CD4-positive, alpha-beta T cell treated with Interleukin-17A for 4 hours (primary cell): ENCODE measurements at places on chromosomes 12 and 14.

DNA sequence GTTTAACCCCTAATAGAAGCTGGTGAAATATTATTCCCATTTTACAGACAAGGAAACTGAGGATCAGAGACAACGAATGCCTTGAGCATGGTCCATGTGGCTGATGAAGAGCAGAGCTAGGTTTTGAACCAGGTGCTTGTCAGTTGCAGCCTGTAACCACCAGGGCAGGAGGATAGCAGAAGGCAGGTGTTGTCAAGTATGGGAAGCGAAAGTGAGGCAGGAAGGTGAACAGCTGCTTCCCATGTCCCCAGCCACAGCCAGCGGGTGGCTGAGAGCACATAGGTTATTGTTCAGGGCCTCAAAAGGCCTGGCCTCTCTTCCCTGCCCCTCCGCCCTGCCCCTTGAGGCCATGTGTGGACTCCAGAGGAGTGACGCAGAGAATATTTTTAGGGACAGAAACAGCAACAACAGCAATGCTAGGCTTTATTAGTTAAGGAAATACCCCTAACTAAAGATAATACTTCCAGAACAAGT lies 39.6 kb downstream of the IQSEC3 start:
- no peak for DNase-seq

- no peak for DNase-seq
Measured at GRCh38 chr12:55875704-55876467, 33.1 kb upstream of the MMP19 start.

GRCh38 chr12:92911339-92911738 lies 17.8 kb downstream of the EEA1 start:
- no peak for DNase-seq

DNA sequence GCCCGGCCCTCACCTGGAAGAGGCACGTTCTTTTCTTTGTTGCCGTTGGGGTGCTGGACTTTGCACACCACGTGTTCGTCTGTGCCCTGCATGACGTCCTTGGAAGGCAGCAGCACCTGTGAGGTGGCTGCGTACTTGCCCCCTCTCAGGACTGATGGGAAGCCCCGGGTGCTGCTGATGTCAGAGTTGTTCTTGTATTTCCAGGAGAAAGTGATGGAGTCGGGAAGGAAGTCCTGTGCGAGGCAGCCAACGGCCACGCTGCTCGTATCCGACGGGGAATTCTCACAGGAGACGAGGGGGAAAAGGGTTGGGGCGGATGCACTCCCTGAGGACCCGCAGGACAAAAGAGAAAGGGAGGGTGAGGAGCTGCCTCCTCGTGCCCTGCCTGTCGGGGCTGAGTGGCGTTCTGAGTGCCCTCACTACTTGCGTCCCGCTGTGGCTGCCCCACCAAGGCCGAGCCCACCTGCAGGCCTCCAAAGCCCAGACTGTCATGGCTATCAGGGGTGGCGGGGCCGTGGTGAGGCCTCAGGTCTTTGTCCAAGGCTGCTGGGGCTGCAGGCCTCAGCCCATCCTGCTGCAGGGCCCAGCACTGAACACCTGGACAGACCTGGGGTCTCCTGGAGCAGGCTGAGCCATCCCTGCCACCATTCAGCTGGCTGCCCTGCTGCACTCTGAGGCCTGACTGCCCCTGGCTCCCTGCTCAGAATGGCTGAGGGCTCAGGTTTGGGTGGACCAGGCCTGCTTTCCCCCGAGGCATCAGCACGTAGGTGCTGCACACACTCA lies 329.7 kb downstream of the TMEM121 start:
- no peak for DNase-seq

DNA sequence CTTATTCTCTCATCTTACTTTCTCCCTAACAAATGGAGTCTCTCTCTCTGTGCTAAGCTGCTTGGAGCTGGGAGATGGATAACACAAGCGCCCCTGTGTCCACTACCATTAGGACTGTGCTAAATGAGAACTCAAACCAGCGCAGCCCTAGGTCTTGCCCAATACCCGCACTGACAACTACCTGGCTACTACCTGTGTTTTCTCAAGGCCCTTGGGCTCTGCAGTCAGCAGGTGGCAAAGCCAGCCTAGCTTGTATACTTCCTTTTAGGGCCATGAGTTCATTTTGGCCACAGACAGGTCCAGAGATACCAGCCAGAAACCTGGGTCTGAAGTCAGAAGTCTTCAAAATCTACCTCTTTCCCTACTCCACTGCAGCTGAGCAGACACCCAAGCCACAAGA lies 13.0 kb upstream of the SLCO1B1 start:
- DNase-seq: no peak

DNA sequence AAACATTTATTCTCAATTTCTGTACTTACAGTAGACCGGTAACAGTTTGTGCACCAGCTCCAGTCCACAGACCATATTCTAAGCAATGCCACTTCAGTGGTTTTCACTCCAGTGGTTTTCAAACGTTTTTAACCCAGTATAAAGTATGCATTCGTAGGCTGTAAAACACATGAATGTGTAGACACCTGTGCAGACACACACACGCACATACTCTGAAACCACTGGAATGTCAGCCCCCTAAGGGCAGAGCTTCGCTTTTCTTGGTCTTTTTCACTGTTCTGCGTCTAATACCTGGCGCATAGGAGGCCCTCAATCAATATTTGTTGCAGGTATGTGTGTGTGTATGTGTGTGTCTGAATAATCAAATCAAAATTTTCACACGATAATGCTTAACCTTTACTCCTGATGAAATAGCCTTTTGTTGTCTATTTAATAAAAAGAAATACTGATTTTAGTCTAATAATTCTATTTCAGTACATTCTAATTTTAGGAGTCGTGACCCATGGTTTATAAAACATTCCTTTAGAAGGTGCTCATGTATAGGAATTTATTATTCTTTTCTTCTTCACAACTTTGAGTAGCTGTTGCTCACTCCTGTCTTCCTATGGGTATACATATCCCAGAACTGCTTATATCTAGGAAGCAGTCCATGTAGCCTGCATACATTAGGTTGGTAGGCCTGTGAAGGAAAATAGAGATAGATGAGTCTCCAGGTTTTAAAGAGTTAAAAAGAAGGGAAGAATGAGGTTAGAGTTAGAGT lies 73.6 kb upstream of the REP15 start:
- no peak for DNase-seq

- no peak for DNase-seq
Measured at GRCh38 chr14:53174918-53175317, 21.8 kb upstream of the DDHD1 start.

DNA sequence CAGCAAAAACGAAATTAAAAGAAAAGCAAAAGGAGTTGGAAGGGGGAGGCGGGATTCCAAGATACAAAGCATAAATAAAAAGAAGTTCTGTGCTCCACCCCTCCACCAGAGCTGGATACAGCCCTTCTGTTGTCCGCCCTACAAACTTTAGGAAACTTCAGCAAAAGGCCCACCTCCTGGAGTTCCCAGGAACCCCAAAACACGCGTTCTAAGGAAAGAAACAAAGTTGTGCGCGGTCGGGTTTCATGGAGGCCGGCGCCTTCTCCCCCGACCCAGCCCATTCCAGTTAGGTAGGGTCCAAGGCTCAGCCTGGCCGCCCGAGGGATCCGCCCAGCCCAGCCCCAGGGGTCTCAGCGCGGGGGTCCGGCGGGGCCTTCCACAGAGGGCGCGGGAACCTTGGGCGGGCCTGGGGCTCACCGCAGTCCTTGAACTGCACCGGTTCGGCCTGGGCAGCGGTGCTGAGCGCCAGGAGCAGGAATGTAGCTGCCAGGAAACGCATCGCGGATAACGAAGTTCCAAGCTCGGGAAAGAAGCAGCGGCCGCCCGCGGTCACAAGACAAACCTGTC lies at the start of gene NPC2:
Gene NPC2, minus strand, starts transcription at position 530 of the 567 bp plus-strand sequence. Its CDS starts 31 bp downstream, at position 499.
- DNase-seq: no peak

DNA sequence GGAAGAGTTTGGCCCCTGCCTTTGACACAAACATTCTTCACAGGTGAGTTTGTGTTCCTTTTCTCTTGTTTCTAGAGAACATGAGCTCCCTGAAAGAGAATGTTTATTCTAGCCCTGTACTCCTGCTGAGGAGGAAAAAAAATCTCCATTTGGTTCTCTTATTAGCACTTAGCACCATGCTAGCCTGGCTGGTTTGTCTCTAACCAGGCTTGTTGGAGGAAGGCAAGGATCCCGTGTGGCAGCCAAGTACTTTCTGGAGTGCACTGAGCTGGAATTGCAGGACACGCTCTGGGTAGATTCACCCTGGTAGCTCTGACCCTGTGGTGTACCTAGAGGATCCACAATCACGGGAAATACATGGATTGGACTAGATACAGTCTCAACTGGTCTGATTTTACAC lies 41.9 kb downstream of the KCNA1 start:
- DNase-seq: no peak

GRCh38 chr12:84218406-84218805 lies 694.2 kb downstream of the SLC6A15 start:
- DNase-seq: no peak

- no peak for DNase-seq
Measured at GRCh38 chr12:92722897-92723296, 20.1 kb downstream of the PLEKHG7 start.

DNA sequence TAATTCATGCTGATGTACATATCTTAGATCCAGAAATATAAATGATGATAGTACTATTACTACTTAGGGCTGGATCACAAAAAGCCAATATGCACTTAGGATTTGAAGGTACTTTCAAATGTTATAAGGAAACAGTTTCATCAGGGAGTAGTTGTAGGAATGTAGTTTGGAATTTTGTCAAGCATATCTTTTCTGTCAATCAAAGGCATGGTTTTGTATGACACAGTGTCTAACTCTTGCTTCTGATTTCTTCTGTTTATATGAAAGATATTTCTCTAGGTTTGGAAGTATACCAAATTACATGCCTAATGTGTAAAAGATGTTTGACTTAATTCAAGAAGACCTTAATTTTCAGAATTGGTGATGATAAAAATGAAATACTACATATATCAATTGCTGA lies 135.7 kb downstream of the RAD51B start:
- no peak for DNase-seq

- no peak for DNase-seq
Measured at GRCh38 chr12:98422359-98422758, 93.0 kb upstream of the TMPO start.

DNA sequence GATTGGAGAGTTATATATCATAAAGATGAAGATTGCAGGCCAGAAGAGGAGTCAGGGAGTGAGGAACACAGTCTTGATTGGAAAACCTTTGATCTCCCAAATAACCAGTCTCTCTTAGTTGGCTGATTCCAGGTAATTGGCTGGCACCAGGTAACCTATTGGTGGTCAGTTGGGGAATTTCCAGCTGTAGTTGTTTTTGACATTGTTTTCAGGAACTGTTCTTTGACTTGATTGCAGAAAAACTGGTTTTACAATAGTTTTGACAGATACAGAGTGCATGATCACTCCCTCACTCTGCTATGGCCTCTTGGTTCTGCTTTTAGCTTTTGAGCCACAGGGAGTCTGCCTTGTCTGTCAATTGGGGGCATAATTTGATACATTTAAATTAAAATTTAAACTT lies 71.6 kb downstream of the ZNF641 start:
- no peak for DNase-seq

GRCh38 chr12:12461923-12462315 lies 100.7 kb downstream of the DUSP16 start:
- DNase-seq: no peak

GRCh38 chr12:93425736-93426411 lies 15.9 kb downstream of the UBE2N start:
- DNase-seq: no peak

GRCh38 chr12:76627346-76628135 lies 68.0 kb upstream of the OSBPL8 start:
- no peak for DNase-seq

DNA sequence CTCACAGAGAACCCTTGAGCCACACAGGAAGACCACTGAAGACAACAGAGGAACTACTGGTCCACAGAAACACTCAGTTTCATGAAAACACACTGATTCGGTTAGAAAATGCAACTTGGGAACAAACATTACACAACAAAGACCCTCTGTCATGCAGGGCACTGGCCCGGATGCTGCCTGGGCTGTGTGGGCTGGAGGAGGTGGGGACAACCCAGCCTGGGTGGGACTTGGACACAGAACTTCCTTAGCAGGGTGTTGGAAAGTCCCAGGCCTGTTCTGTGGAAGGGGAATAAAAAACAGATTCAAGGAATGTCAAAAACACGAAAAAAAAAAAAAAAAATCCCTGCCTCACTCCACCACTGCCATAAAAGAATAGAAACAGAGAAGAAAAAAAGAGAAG lies 181.0 kb downstream of the MON2 start:
- no peak for DNase-seq
